ENCODE measurements at places on chromosomes 5 and 9.

DNA sequence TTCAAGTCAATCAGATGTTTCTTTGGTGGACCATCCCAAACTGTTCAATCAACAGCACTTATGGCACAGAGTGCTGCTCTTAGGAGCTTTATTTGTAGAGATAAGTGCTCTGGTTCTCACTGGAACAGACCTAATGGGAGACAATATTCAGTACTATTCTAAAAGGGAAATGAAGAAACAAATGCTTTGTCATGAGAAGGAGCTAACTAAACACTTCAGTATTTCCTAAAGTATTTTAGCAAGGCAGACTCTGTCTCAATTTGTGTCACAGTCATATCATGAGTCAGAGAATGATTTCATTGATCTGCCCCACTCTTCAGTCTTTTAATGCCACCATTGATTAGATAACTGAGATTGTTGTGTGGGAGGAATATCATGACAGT lies 175.3 kb downstream of the SLF1 start:
- DNase-seq, result no peak

DNA sequence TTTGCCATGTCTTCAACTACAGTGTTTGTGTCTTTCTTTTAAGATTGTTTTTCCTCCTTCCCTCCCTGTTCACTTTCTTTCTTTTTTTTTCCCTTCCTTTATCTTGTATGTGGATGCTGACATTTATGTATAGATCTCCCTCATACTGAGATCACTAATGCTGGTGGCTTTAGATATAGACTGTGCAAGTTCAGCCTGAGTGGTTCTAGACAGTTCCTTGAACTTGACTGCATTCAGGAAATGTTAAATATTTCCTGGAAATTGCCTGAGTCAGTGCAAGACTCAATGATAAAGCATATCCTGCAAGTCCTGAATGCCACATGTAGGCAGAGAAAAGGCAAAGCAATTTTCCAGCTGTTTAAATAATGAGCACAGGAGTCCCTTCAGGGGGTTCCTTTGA lies 182.5 kb upstream of the NR3C1 start:
- DNase-seq, result no peak

DNA sequence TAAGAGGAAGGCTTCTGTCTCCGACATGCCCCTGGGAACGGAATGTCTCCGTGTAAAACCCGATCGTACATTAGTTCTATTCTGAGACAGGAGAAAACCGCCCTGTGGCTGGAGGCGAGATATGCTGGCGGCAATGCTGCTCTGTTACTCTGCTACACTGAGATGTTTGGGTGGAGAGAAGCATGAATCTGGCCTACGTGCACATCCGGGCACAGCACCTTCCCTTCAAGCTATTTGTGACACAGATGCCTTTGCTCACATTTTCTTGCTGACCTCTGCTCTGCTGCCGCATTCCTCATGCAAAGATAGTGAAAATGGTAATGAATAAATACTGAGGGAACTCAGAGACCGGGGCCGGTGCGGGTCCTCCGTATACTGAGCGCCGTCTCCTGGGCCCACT lies 2.2 kb upstream of the DPP7 start:
- DNase-seq, result no peak

GRCh38 chr5:129082225-129083136 lies 12.1 kb upstream of the ISOC1 start:
- no peak for DNase-seq

DNA sequence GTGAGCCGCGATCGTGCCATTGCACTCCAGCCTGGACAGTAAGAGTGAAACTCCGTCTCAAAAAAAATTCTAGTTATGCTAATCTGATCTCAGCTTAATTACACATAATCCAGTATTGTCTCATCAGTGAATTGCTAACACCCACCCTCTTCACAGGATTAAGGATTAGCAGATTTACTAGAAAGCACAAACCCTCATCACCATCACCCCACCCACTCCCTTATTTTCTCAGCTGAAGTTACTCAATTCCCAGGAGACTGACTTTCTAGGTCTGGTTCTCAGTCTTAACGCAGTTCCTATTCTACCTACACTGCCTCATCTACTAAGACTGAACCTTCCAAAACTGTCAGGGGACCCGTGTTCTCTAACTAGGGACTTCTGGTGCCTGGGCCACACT lies 9.0 kb downstream of the TOR1B start:
- no peak for DNase-seq

DNA sequence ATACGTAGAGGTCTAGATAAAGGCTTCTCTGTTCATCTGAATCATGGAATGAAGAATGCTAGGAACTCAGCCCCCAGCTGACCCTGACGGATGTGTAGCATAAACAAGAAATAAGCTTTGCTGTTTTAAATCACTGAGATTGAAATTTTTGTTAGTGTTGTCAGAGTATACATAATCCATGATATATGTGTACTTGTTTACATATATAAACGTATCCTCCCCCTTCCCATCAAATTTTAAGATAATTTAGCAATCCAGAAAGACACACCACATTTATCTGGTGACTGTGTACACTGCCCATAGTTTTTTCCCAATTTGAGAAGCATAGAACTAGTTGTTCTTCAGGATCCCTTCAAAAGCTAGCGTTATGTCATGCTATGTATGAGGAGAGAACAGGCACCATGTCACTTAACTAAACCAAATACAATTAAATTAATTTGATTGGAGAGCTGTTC lies 80.8 kb upstream of the OSMR start:
- no peak for DNase-seq

- DNase-seq, result no peak
Measured at GRCh38 chr9:124251605-124252378, 6.0 kb upstream of the NEK6 start.

GRCh38 chr9:98374385-98375051 lies 119.1 kb upstream of the TBC1D2 start:
- no peak for DNase-seq

DNA sequence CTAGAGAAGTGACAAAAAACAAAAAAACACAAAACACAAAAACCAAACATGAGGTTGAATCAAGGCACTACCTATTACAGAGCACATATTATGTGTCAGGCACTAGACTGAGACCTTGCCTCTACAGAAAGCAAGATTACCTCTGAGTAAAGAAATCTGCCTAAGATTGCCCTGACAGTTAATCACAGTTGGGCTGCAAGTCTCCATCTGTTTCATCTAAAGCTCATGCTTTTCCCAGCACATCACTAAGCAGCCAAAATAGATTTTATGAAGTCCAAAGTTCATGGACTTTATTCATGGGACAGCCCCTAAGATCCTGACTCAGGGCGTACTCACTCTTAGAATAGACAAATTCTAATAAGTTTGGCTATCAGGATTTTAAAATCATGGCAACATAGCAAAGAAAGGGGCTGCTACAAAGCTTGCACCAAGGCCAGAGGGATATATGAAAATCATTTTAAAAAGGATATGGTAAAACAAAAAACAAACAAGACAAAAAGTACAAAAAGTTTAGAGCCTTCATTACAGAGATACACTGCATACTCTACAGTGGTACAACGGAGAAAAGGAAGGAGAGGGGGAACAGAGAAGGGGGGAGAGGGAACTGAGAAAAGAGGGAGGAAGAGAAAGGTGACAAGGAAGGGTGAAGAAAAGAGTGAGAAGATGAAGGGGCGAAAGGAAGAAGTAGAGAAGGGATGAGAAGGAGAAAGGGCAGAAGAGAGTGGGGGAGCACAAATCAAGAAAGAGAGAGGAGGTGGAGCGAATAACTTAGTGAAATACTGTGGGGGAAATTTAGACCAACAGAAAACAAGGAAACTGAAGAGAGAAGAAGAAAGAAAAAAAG lies 58.2 kb downstream of the RICTOR start:
- no peak for DNase-seq

- DNase-seq, result no peak
Measured at GRCh38 chr9:86022687-86023266, 76.6 kb downstream of the GOLM1 start.

- DNase-seq, result no peak
Measured at GRCh38 chr5:142754031-142754430, 16.1 kb upstream of the ARHGAP26 start.
